Caco-2 (cell line): ENCODE measurements at places on chromosomes 1 and 21. TPM values are rescaled to one million over a fixed set of nuclear protein-coding genes. Genes with fewer than 3 reads are reported as not detected.

The FCGR3A gene
- not detected in 2 replicates for total RNA-seq

The TMOD4 gene
- total RNA-seq = 0.84 and 1.3 TPM in 2 replicates

DNA sequence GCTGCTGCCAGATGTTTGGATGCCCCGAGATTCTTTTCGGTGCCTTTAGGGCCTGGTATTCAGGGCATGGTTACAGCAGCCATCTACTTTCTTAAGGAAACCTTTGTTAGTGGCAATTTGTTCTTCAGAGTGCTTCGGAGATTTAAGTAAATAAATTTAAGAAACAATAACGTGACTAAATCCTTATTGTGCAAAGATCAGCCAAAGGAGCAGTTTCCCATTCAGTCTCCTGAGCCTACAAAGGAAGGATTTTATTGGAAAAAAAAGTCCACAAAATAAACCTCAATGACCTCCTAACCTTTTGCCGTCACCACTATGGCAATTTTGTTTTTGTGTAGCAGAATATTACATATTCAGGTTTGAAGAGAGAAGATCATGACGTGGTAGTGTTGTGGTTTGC, 231.1 kb downstream of the PBX1 start:
- H3K36me3 ChIP-seq = no peaks in the 10 kb centered on the region
- H3K4me3 ChIP-seq = no peak overlapping the region
- no peaks in the 10 kb centered on the region for H3K27me3 ChIP-seq
- no peak overlapping the region for H3K27ac ChIP-seq

- H3K4me3 ChIP-seq = no peak overlapping the region
- DNase-seq = no peak
- no peaks in the 10 kb centered on the region for H3K4me1 ChIP-seq
- no peak overlapping the region for H3K27ac ChIP-seq
- H3K36me3 ChIP-seq = no peaks in the 10 kb centered on the region
- H3K27me3 ChIP-seq = no peaks in the 10 kb centered on the region
Measured at GRCh38 chr1:179187735-179188471, 41.6 kb downstream of the ABL2 start.
